ENCODE measurements at places on chromosomes 7 and 10. TPM values are rescaled to one million over a fixed set of nuclear protein-coding genes. Genes with fewer than 3 reads are reported as not detected.

Gene GALNT17
- total RNA-seq, result 6.0 TPM

Gene NEUROD6
- not detected for total RNA-seq

Gene UPK3B
- total RNA-seq, result 111 TPM

Gene IQUB
- 1.6 TPM for total RNA-seq

Gene MALRD1
- total RNA-seq, result 2.3 TPM

Gene FAM25A
- total RNA-seq, result not detected

Gene CFAP46
- 1.7 TPM for total RNA-seq

Gene PPP1R17
- not detected for total RNA-seq

Gene STEAP1B
- 0.73 TPM for total RNA-seq

Gene SLC18A2
- 2.1 TPM for total RNA-seq

All from ureter (tissue), 1 donor.